Left renal pelvis (tissue), 4 donors: ENCODE measurements at places on chromosomes 7 and 10.

DNA sequence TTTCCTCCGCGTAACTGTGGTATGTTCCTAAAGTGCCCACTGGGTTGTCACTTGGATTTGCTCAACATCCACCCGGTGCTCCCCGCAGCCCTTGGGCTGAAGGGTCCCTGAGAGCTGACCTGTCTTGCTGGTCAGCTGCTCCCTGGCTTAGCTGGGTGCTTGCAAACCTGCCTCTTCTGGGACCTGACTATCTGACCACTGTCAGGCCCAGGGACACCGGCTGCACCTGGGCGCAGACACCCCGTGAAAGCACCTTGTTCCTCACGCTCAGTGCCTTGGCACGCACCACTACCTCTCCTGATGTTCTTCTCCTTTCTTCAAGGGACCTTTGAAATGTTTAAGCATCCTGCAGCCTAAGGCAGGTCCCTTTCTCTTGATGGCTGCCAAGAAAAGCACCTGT lies 26.6 kb upstream of the LARP4B start:
- no peak for DNase-seq

DNA sequence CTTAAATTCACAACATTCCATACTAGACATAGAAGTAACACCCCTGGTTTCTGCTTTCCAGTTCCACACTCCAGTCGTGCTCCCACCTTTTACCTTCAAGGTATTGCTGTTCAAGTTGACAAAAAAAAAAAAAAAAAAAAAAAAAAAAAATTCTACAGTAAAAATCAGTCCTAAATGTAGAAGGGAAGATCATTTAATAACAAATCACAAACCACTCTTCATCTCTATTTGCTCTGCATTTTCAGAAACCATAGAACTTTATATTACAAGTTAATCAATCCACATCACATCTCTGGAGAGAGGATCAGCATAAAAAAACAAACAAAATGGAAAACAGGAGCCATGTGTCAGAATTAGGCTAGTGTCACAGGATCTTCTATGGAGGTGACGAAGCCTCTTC lies 206.3 kb upstream of the KLF14 start:
- no peak for DNase-seq

DNA sequence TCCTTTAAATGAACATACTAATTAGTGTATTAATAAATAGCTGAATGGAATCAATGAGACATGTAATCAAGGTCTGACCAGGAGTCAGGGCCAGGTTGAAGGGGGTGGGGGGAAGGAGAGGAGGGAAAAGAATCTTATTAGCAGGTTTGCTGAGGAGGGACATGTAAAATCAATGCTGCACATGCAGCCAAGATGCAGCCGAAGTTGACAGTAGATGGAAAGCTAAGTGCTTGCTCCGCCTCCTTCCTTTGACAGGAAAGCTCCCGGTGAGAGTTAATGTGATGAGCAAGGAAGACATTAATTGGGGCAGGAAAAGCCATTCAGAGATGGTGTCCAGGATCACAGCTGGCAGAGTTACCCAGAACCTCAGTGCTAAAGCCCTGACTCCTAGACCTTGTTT lies 24.4 kb downstream of the PLXNA4 start:
- DNase-seq, result no peak

DNA sequence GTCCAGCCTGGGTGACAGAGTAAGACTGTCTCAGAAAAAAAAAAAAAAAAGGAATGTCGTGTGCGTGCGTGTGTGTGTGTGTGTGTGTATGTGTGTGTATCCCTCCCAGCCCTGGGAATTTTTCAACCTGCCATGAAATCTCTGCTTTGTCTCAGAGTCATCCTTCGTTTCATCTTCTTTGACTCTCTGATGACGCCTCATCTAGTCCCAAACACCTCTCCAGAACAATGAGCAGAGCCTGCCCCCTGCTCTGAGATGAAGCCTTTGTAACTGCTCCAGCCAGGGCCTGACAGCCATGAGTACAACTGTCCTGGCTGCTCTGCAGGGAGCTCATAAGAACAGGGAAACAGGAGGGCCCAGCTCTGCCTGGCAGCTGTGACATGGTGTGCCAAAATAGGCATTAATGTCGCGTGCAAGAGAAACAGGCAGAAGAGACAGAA lies 149.5 kb downstream of the FAM107B start:
- no peak for DNase-seq

DNA sequence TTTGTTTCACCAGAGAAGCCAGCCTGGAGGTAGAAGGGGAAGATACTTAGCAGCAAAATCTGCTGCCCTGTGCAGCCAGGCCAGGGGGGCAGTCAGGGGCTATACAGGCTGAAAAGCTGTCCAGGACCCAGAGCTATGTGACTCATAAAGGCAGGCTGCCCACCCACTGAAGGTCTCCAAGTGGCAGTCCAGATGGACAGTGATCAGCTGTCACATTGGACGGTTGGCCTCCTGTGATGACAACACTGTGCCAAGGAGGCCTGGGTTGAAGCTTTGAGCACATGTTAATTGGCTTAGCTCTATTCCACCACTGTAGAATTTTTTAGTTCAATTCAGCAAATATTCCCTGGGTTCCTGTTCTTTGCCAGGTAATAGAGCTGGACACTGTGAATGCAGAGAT lies 577.3 kb upstream of the GALNT17 start:
- no peak for DNase-seq

- no peak for DNase-seq
Observed at GRCh38 chr7:117163101-117163500, 159.8 kb downstream of the WNT2 start.

DNA sequence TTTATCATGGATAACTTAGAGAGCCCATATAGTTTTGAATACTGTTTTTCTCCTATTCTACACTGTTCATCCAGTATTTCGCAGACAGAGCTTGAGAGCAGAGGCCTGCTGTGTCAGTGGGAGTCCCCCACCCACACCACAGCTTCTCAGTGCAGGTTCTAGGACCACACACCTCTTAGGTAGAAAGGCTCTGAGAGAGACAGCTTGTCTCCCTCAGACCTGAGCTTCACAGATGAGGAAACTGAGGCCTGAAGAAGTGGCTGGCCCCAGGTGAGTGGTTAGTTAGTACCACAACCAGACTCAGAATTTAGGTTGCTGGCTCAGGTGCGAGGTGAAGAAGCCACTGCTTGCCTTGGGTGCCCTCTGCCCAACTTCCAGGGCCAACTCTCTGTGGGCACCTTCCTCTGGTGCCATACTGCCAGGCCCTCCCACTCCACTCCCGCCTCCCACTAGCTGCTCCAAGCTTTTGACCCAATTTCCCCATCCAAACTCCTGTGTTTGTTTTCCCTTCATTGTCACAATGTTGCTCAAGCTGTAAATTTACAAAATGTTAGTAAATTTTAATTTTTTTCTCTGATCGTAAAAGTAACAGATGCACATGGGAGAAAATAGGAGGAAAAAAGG lies 7.6 kb upstream of the HILPDA start:
- no peak for DNase-seq

DNA sequence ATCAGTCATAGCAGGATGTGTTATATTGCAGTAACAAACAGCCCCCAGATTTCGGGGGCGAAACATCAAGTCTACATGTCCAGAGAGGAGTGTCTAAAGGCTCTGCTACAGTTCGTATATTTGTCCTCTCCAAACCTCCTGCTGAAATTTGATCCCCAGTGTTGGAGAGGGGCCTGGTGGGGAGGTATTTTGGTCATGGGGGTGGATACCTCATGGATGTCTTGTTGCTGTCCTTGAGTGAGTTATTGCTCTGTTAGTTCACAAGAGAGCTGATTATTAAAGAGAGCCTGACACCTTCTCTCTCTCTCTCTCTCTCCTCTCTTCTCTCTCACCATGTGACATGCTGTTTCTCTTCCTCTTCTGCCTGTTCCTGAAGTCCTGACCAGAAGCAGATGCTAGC lies 343.7 kb downstream of the TCERG1L start:
- no peak for DNase-seq

DNA sequence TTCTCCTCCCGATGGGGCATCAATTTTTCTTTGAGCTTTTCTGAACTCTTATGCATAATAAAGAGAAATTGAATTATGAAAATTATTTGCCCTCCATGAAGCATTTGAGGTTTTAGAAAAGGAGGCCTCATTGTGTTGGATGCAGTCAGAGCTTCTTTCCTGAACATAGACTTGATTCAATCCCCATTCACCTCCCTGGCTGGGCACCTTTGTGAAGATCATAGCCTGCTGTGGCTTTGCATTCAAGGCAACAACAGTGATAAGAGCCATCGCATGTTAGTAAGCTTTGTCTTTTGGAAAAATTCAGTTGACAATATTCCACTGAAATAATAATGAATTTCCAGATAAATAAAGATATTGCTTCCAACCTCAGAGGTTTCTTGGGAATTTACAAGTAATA lies 87.1 kb downstream of the TRIL start:
- no peak for DNase-seq
